Effector CD8-positive, alpha-beta T cell (primary cell): ENCODE measurements at places on chromosomes 3 and 15.

- no peak for DNase-seq
Observed at GRCh38 chr15:99704444-99704838, 28.8 kb downstream of the LYSMD4 start.

DNA sequence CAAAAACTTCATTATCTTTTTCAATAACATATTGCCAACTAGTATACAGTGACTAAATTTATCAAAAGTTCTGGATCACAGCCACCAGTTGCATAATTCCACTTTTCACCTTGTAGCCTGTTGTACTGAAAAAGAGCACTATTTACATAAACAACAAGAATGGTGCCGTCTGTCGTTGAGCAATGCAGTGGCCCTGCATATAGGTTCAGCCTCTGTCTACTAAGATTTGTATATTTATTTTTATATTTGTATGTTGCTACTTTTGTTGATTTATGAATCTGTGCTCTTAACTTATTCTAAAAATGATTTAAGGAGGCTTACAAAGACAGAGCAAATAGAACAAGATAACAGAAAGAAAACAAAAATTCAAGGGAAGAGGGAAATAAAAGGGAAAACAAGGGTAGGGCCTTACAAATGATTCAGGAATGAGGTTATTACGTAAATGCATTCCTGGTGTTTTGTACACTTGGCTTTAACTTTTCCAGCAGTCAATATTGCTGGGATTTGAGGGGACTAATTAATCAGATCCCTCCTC is 257.6 kb upstream of the STT3B start:
- no peak for DNase-seq

GRCh38 chr3:123021996-123022510 is 5.5 kb downstream of the SEMA5B start:
- DNase-seq = no peak

GRCh38 chr3:188152660-188153436 is 1.1 kb upstream of the LPP start:
- DNase-seq = peak; percentile 7

DNA sequence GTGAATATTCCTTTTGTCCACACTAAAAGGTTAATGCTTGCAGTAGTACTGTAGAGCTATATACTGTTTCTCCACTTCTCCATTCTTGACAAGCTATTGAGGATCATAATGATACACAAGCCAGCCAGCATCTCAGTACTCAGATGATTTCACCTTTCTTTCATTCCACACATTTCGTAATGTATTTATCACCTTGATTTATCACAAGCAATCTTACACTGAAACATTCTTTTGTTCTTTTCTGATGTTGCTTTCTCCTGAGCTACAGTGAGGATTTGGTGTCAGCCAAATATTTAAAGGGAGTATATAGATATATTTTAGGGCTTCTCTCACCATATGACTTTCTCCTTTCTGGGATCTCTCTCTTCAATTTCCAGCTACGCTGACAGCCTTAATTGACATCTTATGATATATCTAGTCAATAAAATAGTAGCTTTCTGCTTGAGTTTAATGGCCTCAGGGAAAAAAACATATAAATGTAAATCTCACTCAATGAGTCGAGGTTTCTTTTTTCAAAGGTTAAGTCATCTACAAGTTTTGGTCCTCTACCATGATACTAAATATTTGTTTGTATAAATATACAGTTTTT is 1327.0 kb downstream of the NSUN3 start:
- DNase-seq = no peak

- no peak for DNase-seq
Observed at GRCh38 chr3:189720736-189721417, 89.7 kb downstream of the TP63 start.

DNA sequence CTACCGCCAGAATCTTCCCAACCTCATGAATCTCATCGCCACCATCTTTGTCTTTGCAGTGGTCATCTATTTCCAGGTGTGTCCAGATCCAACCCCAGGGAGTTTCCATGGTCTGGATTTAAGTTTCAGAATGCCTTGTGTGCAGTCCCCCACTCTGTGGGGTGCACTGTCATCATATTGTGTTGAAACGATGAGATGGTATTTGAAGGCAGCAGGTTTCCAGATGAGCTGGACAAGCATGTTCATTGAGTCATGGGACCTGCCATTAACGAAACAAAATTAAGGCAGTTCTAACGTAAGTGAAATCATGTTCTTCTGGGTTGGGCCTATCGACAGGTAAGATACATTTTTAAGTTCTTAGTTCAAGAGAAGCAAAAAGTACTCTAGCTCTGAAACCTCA is 12.7 kb downstream of the SEC61A1 start:
- DNase-seq = no peak

DNA sequence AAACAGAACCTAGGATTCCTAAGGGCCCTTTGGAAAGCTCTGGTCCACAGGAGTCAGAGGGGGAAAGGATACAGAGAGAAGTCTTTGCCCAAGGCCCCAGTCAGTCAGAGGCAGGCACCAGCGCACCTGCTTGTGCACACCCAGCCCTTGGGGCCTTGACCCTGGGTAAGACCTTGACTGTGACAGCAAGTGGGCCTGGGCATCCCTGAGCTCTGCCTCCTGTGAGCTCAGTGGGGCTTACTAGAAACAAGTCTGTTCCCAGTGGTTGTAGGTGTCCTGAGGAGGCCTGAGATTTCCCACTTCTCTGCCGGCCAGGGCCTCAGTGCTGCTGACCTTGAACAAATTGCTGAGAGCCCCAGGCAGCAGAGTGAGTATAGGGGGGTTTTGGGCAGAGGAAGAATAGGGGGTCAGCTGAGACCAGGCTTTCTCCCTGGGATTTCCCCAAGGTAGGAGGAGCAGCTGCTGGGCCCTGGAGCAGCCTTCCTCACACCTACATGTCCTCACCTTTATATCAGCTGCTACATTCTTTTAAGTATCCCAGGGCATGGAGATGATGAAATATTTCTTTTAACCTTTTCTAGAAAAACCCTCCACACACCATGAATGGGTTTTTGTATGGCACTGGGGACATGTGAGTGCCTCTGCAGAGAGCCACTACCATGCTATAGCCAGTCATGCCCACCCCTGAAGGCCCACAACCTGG is 9.7 kb upstream of the DAG1 start:
- no peak for DNase-seq

GRCh38 chr3:12308517-12308916 is 19.6 kb downstream of the PPARG start:
- no peak for DNase-seq

- no peak for DNase-seq
Observed at GRCh38 chr15:46089467-46089935, 454.7 kb downstream of the SQOR start.

- no peak for DNase-seq
Observed at GRCh38 chr15:98817745-98818144, 169.4 kb downstream of the IGF1R start.

DNA sequence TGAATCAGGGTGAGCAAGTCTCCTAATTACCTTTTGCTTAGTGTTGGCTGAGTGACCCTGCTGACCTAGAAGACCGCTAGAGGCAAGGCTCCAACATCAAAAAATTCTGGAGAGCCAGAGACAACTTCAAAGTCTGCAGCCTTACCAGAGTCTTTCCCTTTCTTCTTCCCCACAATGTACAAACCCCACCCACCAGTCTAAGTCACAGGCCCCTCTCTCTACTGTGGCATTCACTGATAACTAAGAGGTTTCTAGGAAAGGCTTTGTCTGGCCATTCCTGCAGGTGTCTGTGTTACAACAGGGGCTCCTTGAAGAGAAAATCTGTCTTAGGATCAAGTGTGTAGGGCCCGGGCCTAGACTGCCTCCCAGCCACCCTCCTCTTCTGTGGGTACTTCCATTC is 525 bp downstream of the MYH15 start:
- DNase-seq = no peak

GRCh38 chr15:34318277-34319079 is 19.1 kb downstream of the SLC12A6 start:
- peak; percentile 26 for DNase-seq

DNA sequence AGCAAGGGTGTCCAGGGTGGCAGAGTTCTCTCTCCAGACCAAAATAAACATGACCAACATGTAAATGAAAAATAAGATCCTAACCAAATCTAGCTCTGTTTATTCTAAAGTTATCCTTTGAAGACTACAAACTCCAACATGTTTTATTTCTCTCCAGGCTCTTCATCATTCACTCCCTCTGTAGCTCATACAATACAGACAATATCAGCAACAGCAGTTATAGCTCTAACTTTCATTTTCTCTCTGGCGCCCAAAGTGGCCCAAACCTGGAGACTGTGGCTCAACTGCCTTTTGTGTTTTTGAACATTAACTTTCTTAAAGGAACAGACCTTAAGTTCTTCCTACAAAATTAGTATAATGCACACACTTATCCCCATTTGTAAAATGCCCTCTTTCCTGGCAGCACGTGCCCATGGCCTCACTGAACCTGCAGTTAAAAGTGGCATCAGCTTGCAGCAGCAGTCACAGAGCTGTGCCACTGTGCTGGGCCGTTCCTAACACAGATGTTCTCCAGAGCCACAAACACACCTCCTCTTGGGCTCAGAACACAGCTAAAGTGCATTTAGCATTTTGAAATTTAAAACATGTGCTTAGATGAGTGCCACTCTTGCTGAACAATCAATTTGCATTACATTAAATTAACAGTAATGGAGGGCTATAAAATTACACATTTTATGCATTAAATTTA is 91.9 kb downstream of the RORA start:
- no peak for DNase-seq

DNA sequence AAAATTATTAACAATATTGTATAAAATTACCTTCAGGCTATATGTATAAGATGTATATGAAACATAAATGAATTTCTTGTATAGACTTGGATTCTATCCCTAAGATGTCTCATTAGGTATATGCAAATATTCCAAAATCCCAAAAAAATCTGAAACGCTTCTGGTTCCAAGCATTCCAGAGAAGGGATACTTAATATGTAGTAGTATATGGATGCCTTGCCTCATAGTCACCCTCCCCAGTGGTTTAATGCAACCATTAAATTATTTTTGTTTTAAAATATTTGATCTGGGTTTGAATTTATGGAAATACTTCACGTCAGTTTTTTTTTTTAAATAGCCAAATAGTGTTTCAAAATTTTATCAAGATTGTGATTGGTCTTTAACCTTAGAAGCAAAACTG is 27.2 kb downstream of the PLCL2 start:
- DNase-seq = no peak

GRCh38 chr3:106631373-106632108 is 745.7 kb upstream of the CCDC54 start:
- DNase-seq = no peak

GRCh38 chr3:151135541-151136337 is 50.3 kb downstream of the MED12L start:
- no peak for DNase-seq

- no peak for DNase-seq
Observed at GRCh38 chr3:106337116-106337515, 468.3 kb upstream of the CBLB start.

GRCh38 chr3:119428538-119428937 is 34.9 kb downstream of the TMEM39A start:
- DNase-seq = no peak

GRCh38 chr15:99683000-99683670 is 50.1 kb downstream of the LYSMD4 start:
- no peak for DNase-seq

- no peak for DNase-seq
Observed at GRCh38 chr3:12449889-12450682, 34.2 kb upstream of the TSEN2 start.

DNA sequence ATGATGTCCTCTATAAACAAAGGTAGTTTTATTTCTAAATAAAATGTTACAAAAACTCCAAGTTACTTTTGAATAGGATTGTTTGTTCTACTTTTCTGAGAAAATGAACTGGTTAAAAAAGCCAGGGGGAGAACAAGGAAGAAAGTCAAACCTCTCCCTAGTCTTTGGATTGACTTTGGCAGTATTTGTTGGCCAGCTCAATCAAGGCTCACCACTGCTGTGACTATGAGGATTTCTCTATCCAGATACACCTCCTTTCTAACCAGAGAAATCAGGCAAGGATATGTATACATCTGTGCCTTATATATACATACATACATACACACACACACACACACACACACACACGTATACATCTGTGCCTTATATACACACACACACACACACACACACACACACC is 107.8 kb downstream of the FEZF2 start:
- no peak for DNase-seq

DNA sequence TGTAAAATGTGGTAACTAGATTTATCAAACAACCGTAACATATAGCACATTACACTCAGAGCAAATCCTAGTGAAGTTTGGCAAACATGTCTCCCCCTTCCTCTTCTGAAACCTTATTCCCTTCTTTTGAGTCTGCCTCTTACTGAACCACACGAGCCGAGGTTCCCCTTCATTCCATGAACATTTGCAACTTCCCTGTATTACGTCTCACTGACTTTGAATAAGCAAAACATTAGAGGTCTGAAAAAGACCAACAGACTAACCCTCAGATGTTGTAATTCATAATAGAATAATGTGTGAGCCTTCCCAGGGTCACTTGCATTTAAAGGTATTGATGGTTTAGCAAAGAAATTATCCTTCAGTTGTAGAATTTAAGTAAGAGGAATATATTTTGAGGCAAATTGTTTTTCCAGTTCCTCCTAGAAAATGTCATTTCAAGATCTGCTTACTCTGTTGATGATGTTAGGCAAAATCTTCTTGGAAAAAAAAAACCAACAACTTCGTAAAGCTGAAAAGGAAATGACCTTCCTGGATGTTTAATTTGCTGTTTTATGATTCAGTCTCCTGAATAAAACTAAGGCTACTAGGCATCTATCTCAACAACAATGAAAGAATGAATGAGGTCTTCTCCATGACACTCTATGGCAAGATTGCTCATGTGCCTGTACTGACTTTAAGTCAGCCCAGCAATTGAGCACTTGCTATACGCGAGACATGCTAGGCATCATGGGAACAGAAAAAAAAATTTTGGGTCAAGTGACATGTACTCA is 296.9 kb upstream of the NECTIN3 start:
- DNase-seq = no peak

DNA sequence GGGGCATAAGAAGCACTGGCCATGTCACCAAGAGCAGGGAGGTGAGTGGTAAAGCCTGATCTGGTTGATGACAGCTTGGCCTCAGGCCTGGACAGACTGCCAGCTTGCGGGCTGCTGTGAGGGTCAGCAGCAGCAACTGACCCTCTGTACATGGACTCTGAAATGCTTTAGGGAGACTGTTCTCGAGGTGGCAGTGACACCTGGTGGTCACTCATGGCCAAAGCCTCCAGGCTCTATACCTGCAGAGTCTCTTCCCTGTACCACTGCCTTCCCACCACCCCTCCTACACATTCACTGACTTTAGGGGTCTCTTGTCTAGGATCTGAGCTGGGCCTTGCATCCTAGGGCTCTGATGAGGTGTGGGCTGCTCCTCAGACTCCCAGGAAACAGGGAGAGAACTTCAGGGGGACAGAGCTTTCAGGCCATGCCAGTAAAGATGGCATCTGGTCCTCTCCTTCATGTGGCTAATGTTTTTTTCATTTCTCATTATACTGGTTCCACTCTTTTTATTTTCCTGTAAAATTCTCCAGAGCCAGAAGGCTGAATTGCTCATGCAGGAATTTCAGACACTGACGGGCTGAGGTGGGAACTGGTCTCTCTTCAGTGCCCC is 17.2 kb upstream of the TIMP4 start:
- no peak for DNase-seq

DNA sequence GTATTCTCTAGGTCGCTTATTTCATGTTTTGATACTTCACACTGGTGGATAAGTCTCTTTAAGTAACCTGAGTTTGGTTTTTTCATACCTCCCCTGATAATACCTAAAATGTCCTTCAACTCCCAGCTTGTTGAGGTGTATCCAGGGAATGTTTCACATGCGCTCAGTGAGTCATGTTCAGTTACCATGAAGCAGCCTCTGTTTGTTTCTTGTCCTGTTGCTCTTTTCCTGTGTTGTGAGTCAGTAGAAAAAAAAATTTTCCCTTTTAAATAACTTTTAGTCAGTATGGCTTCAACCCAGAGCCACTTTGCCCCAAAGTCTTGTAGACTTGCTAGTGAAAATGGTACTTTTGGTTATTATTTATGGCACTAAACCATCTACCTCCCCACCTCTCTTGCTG is 278.4 kb upstream of the ZPLD1 start:
- no peak for DNase-seq
